ENCODE measurements at places on chromosomes 16 and 17.

DNA sequence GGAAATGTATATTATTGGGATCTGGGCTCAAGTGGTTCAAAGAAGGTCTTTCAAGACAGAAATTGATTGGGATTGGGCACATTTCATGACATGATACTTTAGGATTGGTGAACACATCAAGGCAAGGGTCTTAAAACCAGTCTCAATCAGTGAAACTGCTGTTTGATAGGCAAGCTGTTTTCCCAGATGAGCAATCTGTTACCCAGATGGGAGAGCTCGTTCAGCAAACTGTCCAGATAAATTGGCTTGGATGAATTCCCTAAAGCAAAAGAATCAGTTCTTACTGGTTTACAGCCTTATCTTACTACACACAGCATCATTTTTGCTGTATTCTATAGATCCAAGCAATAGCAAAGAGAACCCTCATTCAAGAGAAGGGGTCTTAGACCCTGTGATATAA, 31.0 kb upstream of the CNEP1R1 start:
- DNase-seq: no peak

- DNase-seq: peak; percentile 62
Measured at GRCh38 chr16:30368122-30368791, 2.0 kb downstream of the TBC1D10B start.

- DNase-seq: peak; percentile 84
Measured at GRCh38 chr17:37368577-37368976, 7.2 kb upstream of the C17orf78 start.

- DNase-seq: no peak
Measured at GRCh38 chr16:88692861-88693260, 6.6 kb upstream of the SNAI3 start.

GRCh38 chr17:8563024-8563776, 67.3 kb downstream of the MYH10 start:
- DNase-seq: no peak

DNA sequence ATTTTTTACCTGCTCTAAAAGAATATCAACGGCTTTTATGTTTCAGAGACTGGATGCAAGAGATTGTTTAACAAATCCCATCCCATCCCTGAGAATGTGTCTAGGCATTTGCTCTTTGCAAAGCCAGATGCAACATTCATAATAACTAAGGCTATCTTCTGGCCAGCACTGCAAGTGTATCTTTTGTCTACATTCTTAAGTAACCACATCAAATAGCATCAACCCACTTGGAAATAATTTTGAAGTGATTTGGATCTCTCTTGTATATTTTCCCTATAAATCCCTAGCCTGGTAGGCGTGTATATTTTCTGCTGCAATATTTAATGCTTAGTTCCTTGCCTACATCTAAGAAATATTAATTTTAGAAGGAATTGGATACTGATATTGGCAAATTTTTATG, 64.3 kb downstream of the PIGL start:
- DNase-seq: no peak

GRCh38 chr16:84678541-84678940, 21.3 kb upstream of the USP10 start:
- no peak for DNase-seq

GRCh38 chr17:80115159-80115558, 13.8 kb downstream of the GAA start:
- no peak for DNase-seq

DNA sequence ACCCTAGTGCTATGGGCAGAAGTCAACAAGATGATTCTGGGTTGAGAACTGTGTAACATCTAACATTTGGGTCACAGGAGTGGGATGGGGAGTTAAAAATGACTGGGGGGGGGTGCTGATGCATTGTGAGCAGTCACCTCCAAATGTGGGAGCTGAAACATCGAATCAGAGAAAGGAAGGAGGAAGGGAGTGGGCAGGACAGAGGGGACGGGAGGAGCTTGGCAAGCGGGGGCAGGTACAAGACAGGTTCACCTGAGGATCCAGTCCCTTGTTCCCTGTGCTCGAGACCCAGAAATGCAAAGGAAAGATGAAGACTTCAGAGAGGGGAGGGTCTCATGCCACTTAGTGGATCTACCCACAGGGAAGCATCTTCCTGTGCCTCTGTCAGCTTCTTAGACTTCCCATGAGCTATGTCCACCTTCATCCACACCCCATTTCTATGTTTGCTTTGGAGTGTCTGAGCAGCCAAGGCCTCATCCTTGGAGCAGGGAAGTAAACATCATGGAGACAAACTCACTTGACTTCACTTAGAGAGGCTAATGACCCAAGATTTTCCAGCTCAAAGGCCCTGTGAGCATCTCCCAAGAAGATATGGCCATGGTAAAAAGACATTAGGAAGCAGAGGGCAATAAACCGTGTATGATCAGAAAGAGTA, 20.5 kb downstream of the SMPD3 start:
- no peak for DNase-seq

DNA sequence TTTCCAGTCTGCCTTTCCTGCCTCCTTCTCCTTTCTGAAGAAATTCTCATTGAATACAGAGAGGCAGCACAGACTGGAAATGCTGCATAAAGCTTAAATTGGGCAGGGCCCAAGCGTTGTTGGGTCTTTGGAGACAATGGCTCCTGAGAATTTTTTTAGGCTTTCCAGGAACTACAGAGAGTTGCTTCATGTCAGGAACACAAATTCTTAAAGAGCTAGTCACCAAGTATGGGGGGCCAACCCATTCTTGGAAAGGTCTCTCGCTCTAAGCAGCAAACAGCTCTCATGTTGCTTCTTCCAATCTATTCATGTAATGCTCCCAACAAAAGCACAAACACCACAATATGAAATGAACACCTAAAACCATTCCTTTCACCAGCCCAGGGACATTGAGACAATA, 6.9 kb downstream of the HNF1B start:
- peak; percentile 43 for DNase-seq

DNA sequence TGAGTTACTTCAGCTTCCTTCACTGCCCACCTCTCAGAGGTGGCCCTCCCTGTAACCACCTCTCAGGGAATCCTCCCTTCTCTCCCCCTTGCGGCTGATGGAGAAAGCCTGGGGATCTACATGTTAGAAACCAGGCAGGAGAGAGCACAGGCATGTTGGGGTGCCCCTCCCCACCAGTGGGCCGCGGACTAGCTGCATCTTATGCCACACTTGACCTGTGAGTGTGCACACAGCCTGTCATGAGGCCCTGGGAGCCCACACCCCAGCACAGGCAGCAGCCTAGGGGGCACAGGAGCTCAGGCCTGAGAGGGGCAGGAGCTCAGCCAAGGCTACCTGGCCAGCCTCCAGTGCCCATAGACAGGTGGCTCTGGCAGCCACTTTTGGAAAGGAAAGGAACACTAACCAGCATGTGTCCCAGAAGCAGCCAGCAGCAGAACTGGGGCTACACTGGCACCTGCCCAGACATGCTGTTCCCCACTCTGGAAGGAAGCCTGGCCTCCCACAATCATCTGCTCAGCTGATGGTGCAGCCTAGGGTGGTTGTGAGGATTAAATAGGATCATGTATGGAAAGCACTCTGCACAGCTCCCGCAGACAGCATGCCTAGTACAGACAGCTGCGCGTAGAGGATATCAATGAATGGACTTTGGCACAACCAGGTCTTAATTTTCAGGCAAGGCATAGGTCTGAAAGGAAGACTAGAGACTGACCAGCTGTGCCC, 60.5 kb downstream of the TMEM132E start:
- no peak for DNase-seq

DNA sequence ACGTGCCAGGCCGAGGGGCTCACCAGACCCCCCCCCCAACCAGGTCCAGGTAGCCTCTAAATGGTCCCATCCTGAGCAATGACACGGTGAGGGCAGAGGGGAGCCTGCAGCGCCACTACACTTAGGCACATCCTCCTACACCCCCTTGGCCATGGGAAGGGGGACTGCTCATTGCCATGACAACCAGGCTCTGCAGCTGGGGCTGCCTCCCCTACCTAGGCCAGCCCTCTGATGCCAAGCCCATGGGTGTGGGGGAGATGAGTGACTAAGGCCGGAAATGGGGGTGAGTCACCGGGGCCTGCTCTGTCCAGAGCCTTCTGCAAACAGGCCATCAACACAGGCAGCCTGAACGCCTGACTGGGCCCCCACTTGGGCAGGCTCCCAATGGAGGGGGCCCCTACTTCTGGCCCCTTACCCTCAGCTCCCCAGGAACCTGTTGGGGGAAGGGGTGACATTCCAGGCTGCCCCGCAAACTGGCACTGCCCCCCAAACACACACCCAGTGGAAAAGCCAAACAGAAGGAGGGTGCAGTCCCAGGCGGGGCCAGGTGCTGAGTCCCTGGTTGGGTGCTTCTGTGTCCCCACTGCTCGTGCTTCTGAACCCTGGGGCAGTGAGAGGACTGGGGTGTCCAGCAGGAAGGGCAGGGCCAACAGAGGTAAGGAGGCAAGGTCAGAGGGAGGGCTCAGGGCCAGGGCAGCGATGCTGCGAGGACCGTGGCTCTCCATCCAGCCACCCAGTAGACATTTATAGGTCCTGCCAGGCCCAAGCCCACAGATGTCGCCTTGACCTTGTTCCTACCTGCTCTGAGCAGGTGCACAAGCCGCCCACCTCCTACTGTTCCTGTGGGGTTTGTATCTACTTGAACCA, 8.2 kb downstream of the PLCD3 start:
- peak; percentile 89 for DNase-seq

GRCh38 chr17:7465597-7466275, 13.7 kb downstream of the ZBTB4 start:
- no peak for DNase-seq

DNA sequence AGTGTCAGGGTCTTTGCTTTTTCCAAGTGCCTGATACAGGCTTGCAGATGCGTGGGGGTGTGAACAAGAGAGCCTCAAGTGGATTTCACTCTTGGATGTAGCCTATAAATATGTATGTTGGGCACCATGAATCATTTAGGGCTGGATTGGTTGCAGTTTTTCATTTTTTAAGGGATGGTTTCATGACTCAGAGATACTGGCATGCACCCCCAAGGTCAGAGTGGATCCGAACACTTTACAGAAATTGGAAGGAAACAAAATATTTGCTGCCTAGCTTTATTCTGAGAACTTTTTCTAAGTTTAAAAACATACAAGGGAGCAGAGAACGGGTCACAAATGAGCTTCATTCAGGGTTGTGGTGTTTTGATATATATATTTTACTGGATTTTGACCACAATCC, 436.8 kb upstream of the ERCC4 start:
- DNase-seq: peak; percentile 20

GRCh38 chr17:19239544-19239943, 2.4 kb downstream of the EPN2 start:
- DNase-seq: no peak

GRCh38 chr17:929586-929985, 50.0 kb downstream of the NXN start:
- no peak for DNase-seq

GRCh38 chr16:12317856-12318537, 341.5 kb downstream of the SNX29 start:
- no peak for DNase-seq

- DNase-seq: no peak
Measured at GRCh38 chr17:60363700-60364405, 28.1 kb downstream of the USP32 start.

- DNase-seq: peak; percentile 51
Measured at GRCh38 chr17:61467416-61468262, 15.4 kb downstream of the TBX4 start.

DNA sequence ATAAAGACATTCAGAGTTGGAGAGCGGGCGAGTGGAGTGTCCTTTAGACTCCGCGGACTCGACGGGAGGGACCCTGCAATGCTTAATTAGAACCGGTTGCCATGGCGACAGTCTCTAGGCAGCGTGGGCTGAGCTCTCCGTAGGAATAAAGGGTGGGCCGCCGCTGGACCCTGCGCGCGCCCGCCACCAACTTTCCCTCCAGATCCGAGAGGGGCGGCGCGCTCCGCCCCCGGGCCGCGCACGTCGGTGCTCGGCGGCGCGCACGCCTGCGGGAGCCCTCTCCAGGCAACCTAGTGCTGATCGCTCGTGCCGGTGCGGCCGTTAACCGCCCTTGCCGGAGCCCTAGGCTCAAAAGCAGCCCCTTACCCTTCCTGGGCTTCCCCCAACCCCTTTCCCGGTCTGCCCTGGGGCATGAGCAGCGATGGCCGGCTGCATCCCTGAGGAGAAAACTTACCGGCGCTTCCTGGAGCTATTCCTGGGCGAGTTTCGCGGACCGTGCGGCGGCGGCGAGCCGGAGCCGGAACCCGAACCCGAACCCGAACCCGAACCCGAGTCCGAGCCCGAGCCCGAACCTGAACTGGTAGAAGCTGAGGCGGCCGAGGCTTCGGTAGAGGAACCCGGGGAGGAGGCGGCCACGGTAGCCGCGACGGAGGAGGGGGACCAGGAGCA, at the start of gene PPM1E:
Gene PPM1E (plus strand): TSS at position 278 of the 669 bp plus-strand sequence.
- peak; percentile 13 for DNase-seq

- DNase-seq: no peak
Measured at GRCh38 chr17:63447471-63448009, 1.4 kb upstream of the CYB561 start.

DNA sequence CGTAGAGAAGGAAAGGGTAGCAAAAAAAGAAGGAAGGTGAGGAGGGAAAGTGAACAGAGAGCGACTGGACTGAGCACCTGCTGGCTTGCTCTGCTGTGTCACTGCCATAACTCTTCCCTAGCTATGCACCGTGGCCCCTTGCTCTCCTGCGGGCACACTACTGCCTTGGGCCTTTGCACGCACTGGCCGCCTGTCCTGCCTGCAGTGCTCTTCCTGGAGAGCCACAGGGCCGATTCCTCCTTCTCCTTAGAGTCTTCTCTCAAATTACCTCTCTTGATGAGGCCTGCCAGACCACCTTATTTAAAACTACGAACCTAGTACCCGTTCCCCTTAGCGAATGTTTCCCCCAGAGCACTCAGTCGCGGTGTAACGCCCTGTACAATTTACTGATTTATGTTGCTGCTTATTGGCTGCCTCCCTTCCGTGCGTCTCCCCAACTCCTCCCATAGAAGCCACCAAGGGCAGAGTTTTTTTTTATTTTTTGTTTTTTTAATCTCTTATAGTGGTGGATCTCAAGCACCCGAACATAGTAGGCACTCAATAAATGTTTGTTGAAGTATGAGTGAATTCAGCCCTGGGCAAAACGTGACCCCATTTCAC, 70.3 kb downstream of the RAI1 start:
- DNase-seq: no peak

GRCh38 chr16:65725156-65725845, 603.4 kb upstream of the CDH11 start:
- no peak for DNase-seq

GRCh38 chr17:66531851-66532295, 229.5 kb downstream of the PRKCA start:
- no peak for DNase-seq

- DNase-seq: peak; percentile 97
Measured at GRCh38 chr17:17913695-17914332, 58.4 kb downstream of the TOM1L2 start.

DNA sequence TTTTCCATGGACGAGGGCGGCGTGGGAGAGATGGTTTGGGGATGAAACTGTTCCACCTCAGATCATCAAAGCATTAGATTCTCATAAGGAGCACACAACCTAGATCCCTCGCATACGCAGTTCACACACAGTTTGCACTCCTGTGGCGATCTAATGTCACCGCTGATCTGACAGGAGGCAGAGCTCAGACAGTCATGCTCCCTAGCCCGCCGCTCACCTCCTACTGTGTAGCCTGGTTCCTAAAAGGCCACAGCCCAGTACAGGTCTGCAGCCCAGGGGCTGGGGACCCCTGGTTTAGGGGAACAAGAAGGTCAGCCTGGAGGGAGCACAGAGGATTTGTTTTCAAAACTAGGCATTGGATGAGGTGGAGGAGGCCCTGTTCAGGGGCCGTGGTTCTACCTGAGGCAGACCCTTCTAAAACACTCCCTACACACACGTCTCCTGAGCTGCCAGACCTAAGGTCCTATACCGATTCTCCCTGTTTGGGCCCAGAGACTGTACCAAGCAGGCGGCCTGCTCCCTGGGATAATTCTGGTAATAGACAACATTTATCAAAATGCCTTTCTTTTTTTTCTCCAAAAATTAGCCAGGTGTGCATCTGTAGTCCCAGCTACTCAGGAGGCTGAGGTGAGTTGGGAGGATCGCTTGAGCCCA, 38.6 kb downstream of the AXIN2 start:
- no peak for DNase-seq
